ENCODE measurements at places on chromosomes 5 and 9. TPM values are rescaled to one million over a fixed set of nuclear protein-coding genes. Genes with fewer than 3 reads are reported as not detected.

DOCK2 gene
- total RNA-seq: 4.6 TPM

GARNL3 gene
- 2.5 TPM for total RNA-seq

LRRC70 gene
- total RNA-seq: 1.2 TPM

DDX4 gene
- not detected for total RNA-seq

TIGD6 gene
- 5.7 TPM for total RNA-seq

GRXCR2 gene
- not detected for total RNA-seq

PCDHGA2 gene
- 3.9 TPM for total RNA-seq

EPB41L4A gene
- total RNA-seq: 0.54 TPM

LCP2 gene
- not detected for total RNA-seq

HTR1A gene
- total RNA-seq: not detected

QRFP gene
- total RNA-seq: not detected

C9orf153 gene
- 0.45 TPM for total RNA-seq

ARL14EPL gene
- total RNA-seq: 0.18 TPM

SLC22A4 gene
- 3.4 TPM for total RNA-seq

IRF1 gene
- 17.1 TPM for total RNA-seq

WHRN gene
- 2.1 TPM for total RNA-seq

ZNF300 gene
- 8.1 TPM for total RNA-seq

SQSTM1 gene
- 1,869 TPM for total RNA-seq

PRR16 gene
- total RNA-seq: 4.4 TPM

KCNV2 gene
- total RNA-seq: not detected

STPG3 gene
- total RNA-seq: not detected

ADRB2 gene
- total RNA-seq: 0.16 TPM

CDK7 gene
- total RNA-seq: 50.8 TPM

CAMK4 gene
- 2.9 TPM for total RNA-seq

IQGAP2 gene
- total RNA-seq: 2.5 TPM

CA9 gene
- 1.5 TPM for total RNA-seq

ANKDD1B gene
- total RNA-seq: 3.8 TPM

CYSRT1 gene
- total RNA-seq: 0.49 TPM

ADAMTS13 gene
- total RNA-seq: 2.1 TPM

ADAMTS2 gene
- total RNA-seq: 25.8 TPM

CATSPER3 gene
- total RNA-seq: 0.09 TPM

NEUROG1 gene
- not detected for total RNA-seq

SPINK7 gene
- total RNA-seq: not detected

SLC1A1 gene
- 41.7 TPM for total RNA-seq

CNTNAP3 gene
- 25.7 TPM for total RNA-seq

FBN2 gene
- 45.1 TPM for total RNA-seq

F2RL2 gene
- total RNA-seq: 18.6 TPM

MYOZ3 gene
- total RNA-seq: 0.72 TPM

SPATA31E1 gene
- total RNA-seq: not detected

RGS7BP gene
- total RNA-seq: 0.72 TPM

SLC4A9 gene
- total RNA-seq: not detected

SLC34A1 gene
- not detected for total RNA-seq

INSL4 gene
- not detected for total RNA-seq

SPOCK1 gene
- total RNA-seq: 174 TPM

CARTPT gene
- total RNA-seq: not detected

LPAR1 gene
- total RNA-seq: 39.2 TPM

FRMPD1 gene
- total RNA-seq: not detected

SLU7 gene
- 59.5 TPM for total RNA-seq

PCDHB4 gene
- total RNA-seq: 0.65 TPM

KLF4 gene
- 16.8 TPM for total RNA-seq

EPB41L4B gene
- total RNA-seq: 1.8 TPM

CCDC180 gene
- 4.2 TPM for total RNA-seq

DNAJC18 gene
- total RNA-seq: 9.9 TPM

PHF24 gene
- 0.16 TPM for total RNA-seq

GDF9 gene
- total RNA-seq: 0.18 TPM

PCAT7 gene
- 0.09 TPM for total RNA-seq

HSD17B3 gene
- total RNA-seq: not detected

All from fibroblast of the aortic adventitia (primary cell).